ENCODE measurements at places on chromosomes 2 and 18.

DNA sequence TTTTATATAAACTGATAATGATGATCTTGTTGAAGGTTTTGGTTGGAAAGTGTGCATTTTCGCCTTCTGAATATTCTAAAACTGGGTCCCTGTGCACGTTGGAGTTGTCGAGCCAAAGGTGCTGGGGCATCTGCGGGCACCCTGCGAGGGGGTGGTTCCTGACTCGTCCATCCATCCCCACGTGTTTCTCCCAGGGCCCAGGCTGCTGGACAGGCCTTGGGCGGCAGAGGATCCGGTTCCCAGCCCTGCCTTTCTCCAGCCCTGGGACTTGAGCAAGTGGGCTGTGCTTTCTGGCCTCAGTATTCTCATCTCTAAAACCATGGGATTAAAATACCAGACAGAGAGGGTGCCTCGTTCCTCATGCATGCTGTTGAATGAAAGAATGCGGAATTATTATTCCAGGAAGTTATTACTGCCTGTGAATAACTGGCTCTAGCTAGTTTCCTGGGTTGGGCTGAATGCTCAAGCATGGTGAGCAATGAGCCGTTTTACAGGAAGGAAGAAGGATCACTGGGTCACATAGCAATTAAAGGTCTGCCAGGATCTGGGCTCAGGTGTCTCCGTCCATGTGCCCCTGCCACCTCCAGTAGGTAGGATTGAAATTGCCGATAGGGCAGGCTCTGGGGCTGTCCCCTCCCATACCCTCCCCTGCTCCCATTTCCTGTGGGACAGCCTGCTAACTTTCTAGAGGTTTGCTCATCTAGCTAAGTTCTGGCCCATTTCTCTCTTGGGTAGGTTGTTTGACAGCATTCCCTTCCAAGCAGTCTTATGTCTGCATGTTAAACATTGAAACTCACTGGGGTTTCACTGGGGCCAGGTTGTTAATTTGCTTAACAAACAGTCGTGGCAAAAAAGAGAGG lies 77.2 kb upstream of the HS6ST1 start:
- no peak for DNase-seq

- no peak for DNase-seq
Measured at GRCh38 chr2:238813109-238813508, 34.8 kb upstream of the TWIST2 start.

GRCh38 chr2:163157411-163157810 lies 318.8 kb upstream of the KCNH7 start:
- no peak for DNase-seq

DNA sequence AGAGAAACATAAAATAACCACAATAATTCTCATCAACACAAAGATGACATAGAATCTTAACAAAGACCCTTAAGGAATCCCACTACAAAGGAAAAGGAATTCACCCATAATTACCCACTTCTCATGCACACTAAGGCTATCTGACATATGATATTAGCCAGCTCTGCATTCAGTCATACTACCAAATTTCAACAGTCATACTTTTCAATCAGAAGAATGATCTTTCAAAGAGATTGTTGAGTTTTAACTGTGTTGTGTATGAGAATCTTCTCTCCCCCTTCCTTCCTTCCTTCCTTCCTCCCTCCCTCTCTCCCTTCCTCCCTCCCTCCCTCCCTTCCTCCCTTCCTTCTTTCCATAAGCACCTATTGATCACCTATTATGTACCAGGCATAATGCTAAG lies 17.0 kb downstream of the FZD7 start:
- DNase-seq = no peak

DNA sequence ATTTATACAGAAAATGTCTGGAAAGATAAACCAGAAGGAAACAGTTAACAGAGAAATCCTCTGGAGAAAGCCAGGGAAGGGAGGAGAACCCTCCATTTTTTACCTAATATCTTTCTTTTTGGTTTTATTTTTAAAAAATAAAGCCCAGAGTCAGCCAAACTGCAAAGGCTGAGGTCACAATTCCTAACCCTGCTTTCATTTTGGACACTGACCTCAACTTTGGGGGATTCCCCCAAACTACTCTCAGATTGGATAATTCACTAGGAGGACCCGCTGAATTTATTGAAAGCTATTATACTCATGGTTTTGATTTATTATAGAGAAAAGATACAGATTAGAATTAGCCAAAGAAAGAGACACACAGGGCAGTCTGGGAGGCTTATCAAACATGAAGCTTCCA lies 93.3 kb upstream of the SP3 start:
- no peak for DNase-seq

DNA sequence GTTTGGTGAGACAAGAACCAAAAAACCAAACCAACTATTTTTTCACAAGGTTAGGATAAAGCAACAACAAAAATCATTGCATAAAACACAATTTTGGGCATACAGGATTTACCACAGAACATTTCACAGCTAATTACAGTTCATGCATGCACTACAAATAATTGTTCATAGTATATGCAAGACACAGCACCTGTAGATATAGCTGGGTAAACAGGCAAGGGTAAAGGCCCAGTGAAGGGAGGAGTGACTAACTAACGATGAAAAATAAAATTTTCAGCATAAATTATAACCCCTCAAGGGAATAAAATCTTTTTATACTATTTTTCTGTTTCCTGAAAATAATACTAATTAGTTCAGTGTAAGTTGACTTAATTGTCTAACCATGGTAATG lies 73.3 kb upstream of the CCDC141 start:
- no peak for DNase-seq

- DNase-seq = peak; percentile 4
Measured at GRCh38 chr2:72788756-72789155, 37.1 kb downstream of the EXOC6B start.

DNA sequence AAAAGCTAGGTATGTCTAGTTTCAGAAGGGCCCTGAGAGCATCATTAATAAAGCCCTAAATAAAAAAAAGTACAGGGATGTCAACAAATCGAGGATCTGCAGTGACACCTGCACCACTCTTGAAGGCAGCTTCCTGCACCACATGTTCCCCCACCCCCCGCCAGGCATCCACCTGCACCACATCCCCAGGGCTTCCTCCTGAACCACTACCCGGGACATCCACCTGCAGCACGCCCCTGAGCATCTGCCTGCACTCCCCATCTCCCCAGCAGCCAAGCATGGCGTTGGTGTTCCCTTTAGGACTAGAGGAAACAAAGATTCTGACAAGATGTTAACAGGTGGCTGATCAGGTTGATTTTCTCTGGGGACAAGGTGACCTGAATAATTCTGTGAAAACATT lies 55.2 kb downstream of the DLGAP1 start:
- DNase-seq = no peak

- no peak for DNase-seq
Measured at GRCh38 chr2:129797489-129798300, 181.8 kb upstream of the RAB6C start.

GRCh38 chr2:31748041-31748440 lies 167.3 kb upstream of the SRD5A2 start:
- DNase-seq = no peak

GRCh38 chr2:226151157-226151556 lies 648.5 kb downstream of the IRS1 start:
- DNase-seq = no peak

GRCh38 chr2:71669058-71669456 lies 215.7 kb downstream of the DYSF start:
- DNase-seq = no peak

GRCh38 chr2:31255911-31256571 lies 22.1 kb downstream of the EHD3 start:
- DNase-seq = no peak

DNA sequence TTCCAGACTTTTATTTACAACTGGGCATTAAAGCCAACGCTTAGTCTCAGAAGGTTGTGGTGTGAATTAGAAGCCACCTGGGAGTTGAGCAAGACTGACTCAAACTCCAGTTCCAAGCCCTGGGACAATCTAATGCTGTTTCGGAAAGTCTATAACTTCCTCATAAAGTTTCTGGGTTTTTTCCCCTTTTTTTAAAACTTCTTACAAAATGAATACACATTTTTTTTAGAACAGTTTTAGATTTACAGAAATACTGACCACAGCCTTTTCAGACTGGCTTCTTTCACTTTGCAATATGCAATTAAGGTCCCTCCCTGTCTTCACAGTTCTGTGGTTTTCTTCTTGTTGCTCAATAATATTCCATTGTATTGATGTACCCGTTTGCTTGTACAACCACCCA lies 115.9 kb upstream of the TWIST2 start:
- no peak for DNase-seq

- DNase-seq = no peak
Measured at GRCh38 chr2:198383392-198383791, 579.0 kb downstream of the PLCL1 start.

DNA sequence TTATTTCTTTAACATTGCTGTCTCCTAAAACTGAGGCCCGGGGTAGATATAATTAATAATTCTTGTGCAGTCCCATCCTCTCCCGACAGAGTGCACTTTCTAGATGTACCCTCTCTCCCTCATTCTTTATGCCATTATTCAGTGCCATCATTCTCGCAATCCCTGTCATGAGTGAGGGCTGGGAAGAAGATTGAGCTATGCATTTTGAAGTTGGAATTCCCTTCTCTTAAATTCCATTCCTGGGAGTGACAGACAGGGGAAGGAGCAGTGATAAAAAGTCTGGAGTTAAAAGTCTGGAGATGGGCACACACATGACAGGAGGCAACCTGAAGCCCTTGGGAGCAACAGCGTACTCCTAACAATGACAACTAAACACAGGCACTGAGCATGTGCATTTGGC lies 2.6 kb upstream of the KCNE4 start:
- no peak for DNase-seq

DNA sequence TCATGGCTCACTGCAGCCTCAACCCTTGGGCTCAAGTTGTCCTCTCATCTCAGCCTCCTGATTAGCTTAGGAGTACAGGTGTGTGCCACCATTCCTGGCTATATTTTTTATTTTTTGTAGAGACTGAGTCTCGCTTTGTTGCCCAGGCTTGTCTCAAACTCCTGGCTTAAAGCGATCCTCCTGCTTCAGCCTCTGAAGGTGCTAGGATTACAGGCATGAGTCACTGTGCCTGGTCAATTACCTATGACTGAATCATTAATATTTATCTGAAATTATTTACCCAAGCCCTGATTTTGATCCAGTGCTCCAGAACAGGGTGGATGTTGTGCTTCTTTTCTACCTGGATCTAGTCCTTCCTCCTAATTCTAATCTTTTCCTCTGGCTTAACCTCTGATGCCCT lies 87.8 kb downstream of the MAP2 start:
- DNase-seq = no peak

DNA sequence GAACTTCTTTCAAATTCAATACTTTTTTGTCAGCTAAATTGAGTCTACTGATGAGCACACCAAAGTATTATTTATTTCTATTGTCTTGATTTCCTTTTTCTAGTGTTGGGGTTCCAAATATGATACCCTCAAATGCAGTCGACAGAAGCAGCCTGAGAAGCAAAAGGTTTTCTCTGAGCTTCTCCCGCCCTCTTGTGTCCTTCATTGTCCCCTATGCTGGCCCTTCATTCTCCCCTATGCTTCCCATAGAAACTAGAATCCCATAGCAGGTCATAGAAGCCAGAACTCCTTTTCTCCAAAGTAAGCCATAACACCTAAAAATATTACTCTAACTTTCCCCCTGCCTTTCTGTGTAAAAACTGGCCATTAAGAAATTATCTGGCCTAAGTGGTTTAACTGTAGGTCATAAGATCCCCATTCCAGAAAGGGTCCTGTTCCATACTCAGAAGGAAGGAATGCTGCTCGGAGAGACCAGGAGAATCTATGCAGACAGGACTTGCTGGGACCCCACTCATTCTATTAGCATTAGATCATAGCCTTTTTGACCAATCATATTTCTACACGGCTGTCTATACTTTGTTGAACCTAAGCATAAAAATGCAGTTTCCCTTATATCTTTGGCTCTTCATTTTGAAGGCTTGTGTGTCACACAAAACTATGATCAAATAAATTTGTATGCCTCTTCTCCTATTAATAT lies 764.6 kb upstream of the PKDCC start:
- no peak for DNase-seq

- no peak for DNase-seq
Measured at GRCh38 chr18:13435586-13436333, 217.2 kb downstream of the LDLRAD4 start.

DNA sequence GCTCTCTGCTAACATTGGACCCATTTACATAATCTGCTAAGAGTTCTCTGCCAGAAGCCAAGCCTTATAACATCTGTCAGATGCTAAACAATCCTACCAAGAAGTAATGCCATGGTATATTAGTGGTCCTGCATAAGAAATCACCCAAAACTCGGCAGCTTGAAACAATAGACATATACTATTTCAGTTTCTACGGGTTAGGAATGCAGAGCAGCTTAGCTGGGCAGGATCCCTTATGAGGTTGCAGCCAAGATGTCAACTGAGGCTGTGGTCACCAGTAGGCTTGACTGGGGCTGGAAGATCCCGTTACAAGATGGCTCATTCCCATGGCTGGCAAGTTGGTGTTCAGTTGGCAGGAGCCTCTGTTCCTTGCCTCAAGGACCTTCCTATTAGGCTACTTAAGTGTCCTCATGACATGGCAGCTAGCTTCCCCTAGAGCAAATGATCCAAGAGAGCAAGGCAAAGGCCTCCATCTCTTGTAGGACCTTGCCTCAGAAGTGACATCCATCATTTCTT lies 25.1 kb upstream of the SOS1 start:
- DNase-seq = no peak

DNA sequence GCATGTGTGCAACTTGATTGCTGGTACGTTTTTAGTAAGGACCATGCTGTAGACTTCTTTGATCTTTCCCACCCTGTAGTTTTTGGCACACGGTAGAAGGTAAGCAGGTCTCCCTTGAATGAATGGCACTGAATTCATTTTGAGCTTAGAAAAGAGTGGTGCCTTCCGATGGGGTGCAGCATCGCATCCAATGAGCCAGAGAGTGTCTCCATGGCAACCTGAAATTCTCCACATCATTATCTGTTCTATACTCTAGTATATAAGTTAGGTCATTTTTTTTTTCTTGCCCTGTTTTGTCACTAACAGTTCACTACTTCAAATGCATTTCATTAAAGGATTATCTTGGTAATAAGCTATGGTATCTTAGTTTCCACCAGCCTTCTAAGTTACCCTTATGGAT lies 81.2 kb upstream of the REV1 start:
- DNase-seq = no peak

DNA sequence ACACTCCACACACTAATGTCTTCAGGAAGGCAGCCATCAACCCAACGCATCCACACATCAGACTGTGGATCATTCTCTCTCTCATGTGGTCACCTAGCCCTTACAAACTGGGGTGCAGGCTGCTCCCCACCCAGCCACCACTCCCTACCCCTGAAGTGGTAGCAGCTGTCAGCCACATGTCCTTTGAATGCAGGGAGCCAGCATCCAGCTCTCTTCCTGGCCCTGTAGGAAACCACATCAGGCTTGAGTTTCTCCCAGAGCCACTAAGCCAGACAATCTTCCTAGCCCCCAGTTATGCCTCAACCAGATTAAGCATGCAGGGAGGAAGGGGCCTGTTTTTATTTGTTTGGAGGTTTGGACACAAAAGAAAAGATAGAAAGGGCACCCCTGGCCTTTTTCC lies 52.8 kb upstream of the SPP2 start:
- DNase-seq = no peak

DNA sequence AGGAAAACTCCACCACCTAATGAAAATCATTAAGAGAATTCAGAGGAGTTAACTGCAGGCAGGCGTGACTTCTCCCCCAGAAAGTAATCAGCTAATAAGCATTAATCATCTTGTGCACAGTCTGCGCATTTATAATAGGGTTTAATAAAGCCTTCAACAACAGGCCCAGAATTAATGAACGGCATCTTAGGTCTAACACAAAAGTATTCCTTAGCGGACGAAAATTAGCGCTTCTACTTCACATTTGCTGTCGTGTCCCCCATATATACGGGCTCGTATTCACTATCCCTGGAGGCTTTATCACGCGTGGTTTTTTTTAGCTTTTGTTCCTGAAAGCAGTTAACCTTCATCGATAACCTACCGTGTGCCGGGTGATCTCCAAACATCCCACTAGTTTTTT lies 1.8 kb downstream of the ATP8B1 start:
- no peak for DNase-seq
